ENCODE measurements at places on chromosomes 12 and 14.

DNA sequence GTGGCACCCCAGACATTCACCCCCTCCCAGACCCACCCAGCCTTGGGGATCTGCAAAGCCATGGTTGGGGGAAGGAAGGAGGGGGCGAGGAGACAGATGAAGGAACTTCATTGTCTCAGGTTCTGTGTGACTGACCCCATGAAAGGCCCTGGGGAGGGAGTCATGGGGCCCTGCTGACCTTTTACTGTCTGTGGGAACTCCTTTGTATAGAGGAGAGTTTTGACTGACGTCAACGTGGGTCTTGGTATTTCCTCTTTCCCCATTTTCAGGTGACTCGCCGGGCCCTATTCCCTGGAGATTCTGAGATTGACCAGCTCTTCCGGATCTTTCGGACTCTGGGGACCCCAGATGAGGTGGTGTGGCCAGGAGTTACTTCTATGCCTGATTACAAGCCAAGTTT, 3.1 kb upstream of the RAB5B start:
- no peak for DNase-seq

DNA sequence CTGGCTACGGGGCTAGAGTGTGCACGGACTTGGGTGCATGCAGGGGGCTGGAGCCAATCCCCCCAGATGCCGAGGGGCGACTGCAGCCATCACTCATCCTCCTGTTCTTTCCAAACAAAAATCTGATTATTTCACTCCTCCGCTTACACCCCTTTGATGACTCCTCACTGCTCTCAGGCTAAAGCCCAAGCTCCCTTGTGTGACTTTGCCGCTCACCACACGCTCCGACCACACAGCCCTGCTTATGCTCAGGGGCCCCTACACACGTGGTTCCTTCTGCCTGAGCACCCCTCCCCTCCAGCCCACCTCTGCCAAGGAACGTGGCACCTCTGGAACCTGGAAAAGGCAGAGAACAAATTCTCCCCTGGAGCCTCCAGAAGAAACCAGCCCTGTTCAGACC, 13.7 kb downstream of the CHFR start:
- no peak for DNase-seq

DNA sequence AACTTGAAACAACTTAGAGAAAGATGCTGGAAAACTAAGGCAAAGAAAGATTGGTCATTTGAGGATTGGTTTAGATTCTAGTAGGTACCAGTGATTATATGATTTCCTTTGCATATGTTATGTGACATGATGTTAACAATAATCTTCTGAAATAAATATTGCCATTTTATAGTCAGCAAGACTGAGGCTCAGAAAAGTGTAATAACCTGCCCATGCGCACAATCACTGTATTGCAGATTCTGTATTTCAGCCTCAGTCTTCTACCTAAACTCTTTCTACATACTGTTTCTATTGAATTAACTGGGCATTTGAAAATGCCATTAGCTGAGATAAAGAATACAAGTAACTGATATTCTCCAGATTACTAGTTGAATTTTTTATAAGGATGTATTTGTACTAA, 61.3 kb downstream of the FGD4 start:
- no peak for DNase-seq

GRCh38 chr12:131988054-131988796, 38.5 kb downstream of the EP400 start:
- no peak for DNase-seq

- DNase-seq: no peak
Measured at GRCh38 chr12:68331500-68331868, 678 bp downstream of the MDM1 start.

GRCh38 chr12:111401167-111401605, 4.5 kb upstream of the SH2B3 start:
- no peak for DNase-seq

DNA sequence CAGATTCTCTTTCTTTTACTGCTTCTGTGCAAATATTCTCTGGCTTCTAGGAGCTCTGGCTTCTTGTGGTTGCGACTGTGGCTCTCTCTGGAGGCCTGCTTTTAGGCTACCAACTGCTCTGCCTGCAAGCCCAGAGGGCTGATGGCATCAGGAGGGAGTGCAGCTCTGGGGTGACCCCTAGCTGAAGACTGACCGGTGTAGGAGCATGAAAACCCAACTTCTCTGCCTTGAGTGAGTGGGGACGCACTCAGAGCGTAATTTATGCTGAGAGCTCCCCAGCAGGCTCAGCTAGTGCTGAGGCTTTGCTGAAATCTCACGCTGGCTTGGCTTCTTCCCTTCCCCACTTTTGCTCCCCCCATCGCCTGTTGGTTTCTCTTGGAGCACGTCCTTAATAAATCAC, 29.9 kb upstream of the RBM19 start:
- DNase-seq: no peak

Measured in head of caudate nucleus (tissue), 42 donors.